ENCODE measurements at places on chromosomes 5 and 9.

DNA sequence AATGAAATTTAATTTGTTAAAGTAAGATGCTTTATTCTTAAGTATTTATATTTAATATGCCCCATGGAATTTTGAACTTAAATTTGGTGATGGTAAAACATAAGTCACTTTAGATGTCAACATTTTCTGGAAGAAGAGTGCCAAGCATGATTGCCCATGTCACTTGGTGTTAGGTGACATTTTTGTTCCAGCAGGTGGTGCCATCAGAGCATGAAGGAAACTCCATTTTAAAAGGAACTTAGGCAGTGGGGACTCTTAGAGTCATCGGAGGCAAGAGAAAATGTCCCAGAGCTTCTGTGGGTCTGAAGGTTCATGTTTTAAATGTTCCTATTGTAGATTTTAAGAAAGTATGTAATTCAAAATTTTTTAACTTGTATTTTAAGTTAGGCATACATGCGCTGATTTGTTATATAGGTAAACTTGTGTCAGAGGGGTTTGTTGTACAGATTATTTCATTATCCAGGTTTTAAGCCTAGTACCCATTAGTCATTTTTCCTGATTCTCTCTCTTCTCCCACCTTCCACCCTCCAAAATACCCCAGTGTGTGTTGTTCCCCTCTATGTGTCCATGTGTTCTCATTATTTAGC, 789.3 kb downstream of the SEMA5A start:
- DNase-seq: peak; percentile 75

GRCh38 chr9:4746278-4747030, 5.5 kb upstream of the AK3 start:
- no peak for DNase-seq

DNA sequence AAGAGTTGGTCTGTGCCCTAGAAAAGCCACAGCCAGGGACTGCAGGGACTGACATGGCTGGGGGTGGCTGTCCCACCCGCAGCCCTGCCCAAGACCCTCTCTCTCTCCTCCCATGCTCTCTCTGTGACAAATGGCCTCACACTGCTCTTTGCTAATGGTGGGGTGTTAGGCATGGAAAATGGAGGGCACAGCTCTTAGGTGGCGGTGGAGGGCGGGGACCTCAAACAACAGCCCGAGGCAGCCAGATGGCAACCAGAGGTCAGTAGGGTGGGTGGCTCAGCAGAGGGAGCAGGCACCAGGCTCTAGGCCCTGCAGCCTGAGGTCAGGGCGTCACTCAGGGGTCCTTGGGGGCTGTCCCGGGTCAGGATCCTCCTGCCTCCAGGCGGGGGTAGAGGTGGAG, 73.9 kb upstream of the DAB2IP start:
- DNase-seq: no peak

GRCh38 chr5:160750938-160751657, 100.9 kb downstream of the ATP10B start:
- DNase-seq: no peak

GRCh38 chr9:89716559-89716958, 111.7 kb downstream of the GADD45G start:
- no peak for DNase-seq

DNA sequence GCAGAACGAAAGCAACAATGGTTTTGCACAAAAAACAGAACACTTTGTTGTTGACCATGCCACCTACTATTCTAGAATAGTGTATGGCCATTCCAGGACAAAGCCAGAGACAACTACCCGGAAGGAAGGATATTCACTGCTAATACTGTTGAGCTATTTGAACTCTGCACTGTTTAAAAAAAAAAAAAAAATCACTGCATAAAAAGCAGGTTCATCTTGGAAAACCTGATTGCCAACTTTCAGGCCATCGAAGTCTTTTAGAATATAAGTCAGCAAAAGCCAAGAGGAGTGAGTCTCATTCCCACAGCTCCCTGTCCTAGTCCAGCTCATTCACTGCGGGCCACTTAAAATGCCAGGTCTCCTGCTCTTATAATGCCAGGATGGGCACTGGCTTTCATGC, 4.0 kb downstream of the ENC1 start:
- DNase-seq: no peak

GRCh38 chr9:26955921-26956859, at the start of gene IFT74:
IFT74 (plus strand) TSS chr9:26956412; CDS start chr9:26961968, 5,556 bp downstream.
- DNase-seq: peak; percentile 90

DNA sequence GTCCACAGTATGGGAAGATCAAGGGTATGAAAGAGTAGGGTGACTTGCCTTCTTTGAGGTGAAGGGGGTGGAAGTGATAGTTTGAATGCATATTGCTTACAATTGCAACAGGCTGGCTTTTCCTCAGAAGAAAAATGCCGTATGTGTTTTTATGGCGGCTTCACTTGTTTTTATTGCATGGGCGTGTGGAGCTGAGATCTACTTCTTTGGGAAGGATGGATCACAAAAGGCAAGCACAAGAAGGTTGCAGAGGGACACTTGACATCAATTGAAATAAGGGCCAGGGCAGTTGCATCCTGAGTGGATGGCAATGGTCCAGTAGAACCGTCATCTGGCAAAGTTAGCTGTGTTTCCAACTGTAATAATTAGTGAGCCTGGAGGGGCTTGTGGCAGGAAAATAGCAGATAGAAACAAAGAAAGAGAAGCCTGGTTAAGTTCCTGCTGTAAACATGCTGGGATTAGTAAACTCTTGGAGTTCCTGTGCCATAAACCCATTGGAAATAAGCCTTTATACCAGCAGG, 138.4 kb downstream of the NTRK2 start:
- DNase-seq: no peak

GRCh38 chr9:107496976-107497375, 7.4 kb upstream of the KLF4 start:
- DNase-seq: no peak

GRCh38 chr9:99885747-99886146, 20.7 kb upstream of the STX17 start:
- no peak for DNase-seq

DNA sequence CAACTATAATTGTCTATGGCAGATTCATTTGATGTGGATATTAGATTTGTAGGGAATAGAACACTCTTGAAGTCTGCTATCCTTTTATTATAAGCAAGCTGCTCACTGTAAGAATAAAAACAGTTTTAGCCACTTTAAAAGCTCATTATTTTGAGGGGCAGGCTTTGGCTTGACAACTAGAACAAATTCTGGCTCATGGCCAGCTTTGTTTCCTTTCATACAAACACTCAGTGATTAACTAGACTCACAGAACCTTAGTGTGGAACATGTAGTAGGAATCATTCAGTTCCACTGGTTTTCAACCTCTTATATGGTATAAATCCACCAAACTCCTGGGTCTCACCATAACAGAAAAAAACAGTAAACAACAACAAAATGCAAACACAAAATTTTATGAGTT, 27.4 kb upstream of the CEP120 start:
- DNase-seq: no peak
